ENCODE measurements at places on chromosomes 2 and 18.

GRCh38 chr2:18311420-18312195, 248.8 kb downstream of the RDH14 start:
- DNase-seq, result no peak

DNA sequence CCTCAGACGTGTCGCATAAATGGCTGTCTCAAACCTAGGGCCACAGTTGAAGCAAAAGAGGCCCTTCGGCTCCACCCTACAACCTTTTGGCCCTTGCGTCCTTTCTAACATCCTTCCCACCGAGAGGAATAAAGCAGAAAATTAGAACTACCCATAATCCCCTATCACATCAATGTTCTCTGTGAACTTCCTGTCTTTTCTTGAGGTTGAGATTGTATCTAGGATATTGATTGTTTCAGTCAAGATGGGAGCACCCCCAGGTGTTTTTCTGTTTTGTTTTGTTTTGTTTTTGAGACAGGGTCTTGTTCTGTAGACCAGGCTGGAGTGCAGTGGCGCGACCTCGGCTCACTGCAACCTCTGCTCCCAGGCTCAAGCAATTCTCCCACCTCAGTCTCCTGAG, 23.6 kb downstream of the INPP5D start:
- DNase-seq, result no peak

DNA sequence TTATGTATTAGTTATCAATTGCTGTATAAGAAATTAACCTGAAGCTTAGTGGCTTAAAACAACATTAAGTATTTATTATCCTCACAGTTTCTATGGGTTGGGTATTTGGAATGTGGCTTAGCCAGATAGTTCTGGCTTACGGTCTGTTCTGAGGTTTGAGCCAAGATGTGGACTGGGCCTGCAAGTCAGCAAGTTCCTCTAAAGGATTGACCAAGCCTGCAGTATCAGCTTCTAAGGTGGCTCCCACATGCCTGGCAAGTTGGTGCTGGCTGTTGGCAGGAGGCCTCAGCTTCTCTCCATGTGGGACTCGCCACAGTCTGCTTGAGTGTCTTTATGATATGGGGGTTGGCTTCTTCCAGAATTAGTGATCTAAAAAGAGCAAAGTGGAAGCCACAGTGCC, 45.0 kb upstream of the TCF4 start:
- no peak for DNase-seq

DNA sequence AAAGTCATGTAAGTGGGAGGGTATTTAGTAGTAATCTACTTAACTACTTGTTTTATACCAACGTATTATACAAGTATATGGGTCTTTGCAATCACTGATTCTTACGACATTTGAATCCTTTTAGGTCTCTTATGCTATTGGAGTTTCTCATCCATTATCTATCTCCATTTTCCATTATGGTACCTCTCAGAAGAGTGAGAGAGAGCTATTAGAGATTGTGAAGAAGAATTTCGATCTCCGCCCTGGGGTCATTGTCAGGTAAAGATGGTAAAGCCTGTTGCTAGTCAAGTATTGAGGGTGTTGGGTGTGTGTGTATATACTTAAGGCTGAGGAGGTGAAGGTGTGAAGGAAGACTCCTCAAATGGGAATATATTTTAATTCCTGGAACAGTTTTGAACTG, 3.8 kb downstream of the MAT2A start:
- no peak for DNase-seq

DNA sequence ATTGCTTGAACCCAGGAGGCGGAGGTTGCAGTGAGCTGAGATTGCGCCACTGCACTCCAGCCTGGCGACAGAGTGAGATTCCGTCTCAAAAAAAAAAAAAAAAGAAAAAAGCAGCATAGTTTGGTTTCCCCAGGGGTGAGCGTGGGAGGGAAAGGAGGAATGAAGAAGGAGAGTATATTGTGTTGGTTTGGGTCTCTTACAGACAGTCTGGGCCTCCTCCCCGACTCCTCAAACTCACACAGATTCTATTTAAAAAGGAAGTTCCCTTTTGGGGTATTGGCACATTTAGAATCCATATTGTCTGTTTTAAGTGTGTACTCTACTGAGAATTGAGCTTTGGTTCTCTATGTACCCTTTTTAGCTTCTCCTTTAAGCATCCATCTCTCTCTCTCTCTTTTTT, 27.4 kb upstream of the SLC20A1 start:
- DNase-seq, result no peak

- no peak for DNase-seq
Measured at GRCh38 chr2:160963957-160964356, 196.3 kb upstream of the TANK start.

DNA sequence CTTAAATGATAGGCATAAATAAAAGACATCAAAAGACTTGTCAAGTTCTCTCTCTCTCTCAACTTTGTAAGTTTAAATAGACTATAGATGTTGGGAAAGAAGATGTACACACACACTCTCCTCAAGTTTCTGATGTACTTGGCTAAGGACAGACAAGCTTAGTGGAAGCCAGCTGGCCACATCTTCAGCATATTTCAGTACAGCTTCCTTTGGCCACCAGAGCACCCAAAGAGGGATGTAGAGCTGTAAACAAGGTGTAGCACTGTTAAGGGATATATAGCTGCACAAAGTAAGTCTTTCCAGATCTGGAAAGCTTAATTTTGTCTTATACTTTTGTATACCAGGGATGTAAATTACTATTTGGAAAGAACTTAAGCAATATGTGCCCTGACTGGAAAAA, 64.3 kb upstream of the MSTN start:
- no peak for DNase-seq

DNA sequence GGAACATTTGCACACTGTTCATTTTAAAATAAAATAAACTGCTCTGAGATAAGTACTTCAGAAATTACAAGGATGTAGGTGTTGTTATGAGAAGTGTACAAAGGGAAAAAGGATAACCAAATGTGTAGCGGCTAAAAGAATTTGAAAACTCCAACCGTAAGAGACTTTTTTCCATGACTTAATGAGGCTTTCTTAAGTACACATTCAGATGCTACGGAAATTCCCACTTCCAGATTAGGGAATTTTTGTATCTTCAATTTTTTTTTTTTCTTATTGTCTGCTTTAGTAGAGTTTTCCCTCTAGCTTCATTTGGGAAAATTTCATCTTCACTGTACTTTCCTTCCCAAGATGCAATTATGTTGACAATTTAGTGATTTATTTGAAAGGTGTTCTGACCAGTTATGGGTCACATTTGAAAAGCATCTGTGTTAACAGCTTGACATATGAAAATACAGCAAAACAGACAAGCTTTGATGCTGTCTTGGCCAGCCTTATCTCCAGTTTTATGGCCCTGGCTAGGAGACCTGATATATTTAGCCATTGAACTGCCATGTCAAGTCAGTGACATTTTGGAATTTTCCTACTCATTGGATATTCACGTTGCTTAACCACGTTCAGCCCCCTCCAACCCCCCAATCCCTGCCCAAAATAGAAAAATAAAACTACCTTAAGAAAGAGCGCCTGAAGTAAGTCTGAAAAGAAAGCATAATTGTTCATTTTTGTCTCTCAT, 105.6 kb downstream of the FEZ2 start:
- DNase-seq, result no peak

- no peak for DNase-seq
Measured at GRCh38 chr2:207107131-207107530, 58.6 kb downstream of the KLF7 start.

GRCh38 chr2:158011055-158011771, 90.5 kb upstream of the UPP2 start:
- no peak for DNase-seq

DNA sequence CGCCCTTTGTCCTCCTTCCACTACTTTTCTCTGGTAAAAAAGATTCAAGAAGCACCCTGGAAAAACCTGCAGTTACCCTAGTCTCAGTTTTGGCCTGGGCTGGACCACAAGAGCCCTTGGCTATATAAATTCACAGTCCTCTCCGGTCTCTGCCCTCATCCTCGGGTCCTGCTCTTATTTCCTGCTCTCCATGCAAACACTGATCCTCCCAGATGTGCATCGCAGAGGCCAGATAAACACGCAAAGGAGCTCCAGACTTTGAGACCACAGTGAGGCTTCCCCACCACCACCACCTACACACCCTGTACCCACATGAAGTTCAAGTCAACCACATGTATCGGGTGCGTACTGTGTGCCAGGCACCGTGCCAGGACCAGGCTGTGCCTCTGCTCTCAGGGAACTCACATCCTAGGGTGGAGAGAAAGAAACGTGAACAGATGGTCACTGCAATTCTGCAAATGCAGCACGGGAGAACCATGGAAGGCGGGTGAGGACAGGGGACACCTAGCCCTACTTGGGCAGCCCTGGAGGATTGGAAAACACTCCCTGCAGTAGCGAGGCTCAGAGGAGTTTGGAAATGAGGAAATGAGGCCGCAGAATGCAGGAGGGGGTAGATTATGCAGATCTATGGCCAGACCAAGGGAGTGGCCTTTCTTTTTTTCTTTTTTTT, 7.4 kb downstream of the CTDSP1 start:
- no peak for DNase-seq

GRCh38 chr2:70947556-70948184, 12.0 kb downstream of the ATP6V1B1 start:
- DNase-seq, result no peak

DNA sequence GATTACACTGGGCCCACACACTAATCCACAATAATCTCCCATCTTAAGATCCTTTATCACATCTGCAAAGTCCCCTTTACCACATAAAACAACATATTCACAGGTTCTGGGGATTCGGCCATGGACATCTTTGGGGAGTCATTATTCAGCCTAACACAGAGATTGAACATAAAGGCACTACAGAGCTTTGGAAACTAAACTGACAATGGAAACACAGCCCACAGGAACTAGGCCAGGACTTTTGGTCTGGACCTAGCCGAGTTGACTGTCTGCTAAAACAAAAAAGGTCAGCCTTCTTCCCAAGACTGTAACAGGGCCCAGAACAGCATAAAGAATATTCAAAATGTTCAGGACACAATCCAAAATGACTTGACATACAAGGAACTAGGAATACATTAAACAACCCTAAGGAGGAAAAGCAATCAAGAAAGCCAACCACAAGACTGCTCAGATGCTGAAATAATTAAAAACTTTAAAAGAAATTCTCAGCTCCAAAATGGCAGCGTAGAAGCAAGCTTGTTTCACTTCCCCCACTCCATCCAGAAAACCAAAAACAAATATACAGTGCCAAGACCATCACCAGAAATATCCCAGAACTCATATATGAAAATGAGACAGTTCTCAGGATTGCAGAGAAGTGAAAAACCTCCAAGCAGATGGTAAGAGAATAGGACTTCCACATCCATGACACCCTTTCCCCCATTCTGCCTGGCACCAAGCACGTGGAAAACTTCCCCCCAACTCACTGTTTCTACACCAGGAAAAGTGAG, 207.8 kb downstream of the ATAD2B start:
- DNase-seq, result no peak

All from stimulated activated CD8-positive, alpha-beta memory T cell treated with anti-CD3 and anti-CD28 coated beads, Interleukin-7, amount 100 ng/mL, for 48 hours (primary cell).